ENCODE measurements at places on chromosomes 1 and 21.

DNA sequence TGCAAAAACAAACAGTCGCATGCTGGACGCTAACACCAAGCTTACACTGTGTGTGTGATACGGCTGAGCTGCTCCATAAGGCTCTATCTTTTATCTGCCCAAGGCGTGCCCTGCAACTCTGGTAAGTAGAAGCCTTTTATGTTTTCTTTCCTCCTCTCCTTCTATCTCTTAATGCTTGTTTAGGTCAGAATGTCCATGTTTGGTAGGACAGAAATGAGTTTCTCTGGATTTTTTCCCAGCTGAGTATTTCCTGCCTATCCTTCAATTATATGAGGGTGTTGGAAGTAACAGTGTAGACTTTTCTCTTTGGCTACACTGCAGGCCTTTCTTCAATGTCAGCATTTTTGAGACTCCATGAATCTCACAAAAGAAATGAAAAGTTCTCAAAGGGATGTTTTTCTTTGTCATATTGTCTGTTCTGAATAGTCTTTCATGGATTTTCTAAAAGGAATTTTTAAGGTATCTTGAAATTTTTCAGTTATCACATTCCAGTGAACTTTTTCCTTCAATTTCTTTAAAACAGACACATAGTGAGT is 124.2 kb downstream of the MACF1 start:
- no peak for DNase-seq

DNA sequence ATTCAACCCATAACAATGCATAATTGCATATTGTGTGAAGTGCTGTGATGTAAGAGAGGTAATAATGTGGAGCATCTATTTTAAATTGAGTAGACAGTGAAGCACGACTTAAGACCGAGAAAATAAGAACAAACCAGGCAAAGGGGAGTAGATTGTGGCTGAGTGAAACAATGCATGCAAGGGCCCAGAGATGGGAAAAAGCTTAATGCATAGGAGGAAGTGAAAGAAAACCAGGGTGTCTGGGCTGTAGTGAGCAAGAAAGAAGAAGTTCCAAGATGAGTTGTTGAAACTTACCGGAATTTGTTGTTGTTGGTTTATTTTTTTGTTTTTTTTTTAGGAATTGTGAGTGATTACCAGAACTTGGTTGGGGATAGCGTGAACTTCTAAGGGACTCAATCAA is 104.7 kb downstream of the SNX7 start:
- no peak for DNase-seq

GRCh38 chr1:54280651-54281050 is 80.7 kb downstream of the MRPL37 start:
- DNase-seq, result no peak

- DNase-seq, result no peak
Measured at GRCh38 chr1:96722958-96723357, 1.4 kb downstream of the PTBP2 start.

DNA sequence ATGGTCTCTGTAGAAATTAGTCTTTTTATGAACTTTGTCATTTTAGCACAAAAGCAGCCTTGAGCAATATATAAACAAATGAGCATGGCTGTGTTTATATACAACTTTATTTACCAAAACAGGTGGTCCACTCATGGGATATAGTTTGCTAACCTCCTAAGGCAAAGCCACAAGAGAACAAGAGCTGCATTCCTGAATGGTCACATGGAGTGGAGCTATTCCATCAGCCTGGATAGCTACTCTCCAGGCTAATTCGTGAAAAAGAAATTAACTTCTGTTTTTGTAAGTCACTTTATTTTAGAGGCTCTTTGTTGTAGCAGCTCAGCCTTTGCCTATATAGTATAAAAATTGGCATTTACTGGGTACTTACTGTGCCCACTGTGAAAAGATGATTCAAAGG is 163.3 kb upstream of the FAM78B start:
- DNase-seq, result no peak

DNA sequence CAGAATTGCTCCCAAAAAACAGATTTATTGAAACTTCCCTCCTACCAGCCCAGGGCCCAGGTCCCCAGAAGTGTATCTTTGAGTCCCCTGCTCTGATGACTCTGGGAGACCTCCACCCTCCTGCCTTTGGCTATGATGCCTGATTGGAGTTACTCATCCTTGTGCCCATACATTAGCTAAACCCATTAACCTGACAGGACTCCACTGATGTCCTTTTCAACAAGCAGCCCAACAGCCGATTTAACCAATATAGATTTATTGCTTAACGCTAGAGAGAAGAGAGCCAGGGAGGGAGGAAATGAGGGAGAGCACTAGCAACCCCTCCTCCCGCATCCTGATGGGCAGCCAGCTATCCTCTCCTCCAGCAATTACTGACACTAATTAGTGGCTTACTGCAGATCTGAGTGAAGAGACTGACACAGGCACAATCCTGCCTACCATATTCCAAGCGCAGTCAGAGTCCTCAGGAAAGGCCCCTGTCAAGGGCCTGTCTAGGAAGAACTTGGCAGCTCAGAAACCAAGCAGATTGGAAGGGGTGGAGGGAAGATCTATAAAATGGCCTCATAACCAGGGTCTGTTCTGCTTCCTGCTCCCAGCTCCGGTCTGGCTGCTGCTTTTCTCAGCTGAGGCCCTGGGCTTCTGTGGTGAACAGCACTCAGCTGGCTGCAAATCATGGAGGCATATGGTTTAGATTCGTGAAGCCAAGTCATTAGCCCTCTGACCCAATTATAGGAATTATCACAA is 484.5 kb upstream of the DAB1 start:
- no peak for DNase-seq

- no peak for DNase-seq
Measured at GRCh38 chr1:29344336-29344735, 108.0 kb downstream of the PTPRU start.

Data from stimulated activated CD4-positive, alpha-beta T cell treated with anti-CD3 and anti-CD28 coated beads, Interleukin-1b, Interleukin-23, amount 100 ng/mL, for 1 hour (primary cell).